Large intestine (tissue), 12 donors: ENCODE measurements at places on chromosomes 1 and 21.

GRCh38 chr1:58459911-58460310 is 86.6 kb downstream of the OMA1 start:
- H3K4me1 ChIP-seq, result no peaks in the 10 kb centered on the region
- no peak overlapping the region for H3K4me3 ChIP-seq
- no peak overlapping the region for H3K27ac ChIP-seq
- no peak for DNase-seq
- H3K27me3 ChIP-seq, result no peaks in the 10 kb centered on the region

DNA sequence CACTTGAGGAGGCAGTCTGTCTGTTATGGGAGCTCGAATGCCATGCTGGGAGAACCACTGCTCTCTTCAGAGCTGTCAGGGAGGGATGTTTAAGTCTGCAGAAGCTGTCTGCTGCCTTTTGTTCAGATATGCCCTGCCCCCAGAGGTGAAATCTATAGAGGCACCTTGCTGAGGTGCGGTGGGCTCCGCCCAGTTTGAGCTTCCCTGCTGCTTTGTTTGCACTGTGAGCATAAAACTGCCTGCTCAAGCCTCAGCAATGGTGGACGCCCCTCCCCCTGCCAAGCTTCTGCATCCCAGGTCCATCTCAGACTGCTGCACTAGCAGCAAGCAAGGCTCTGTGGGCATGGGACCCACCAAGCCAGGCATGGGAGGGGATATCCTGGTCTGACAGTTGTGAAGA is 247.5 kb downstream of the LMX1A start:
- no peak for DNase-seq
- no peaks in the 10 kb centered on the region for H3K27me3 ChIP-seq
- H3K4me3 ChIP-seq, result no peak overlapping the region
- no peak overlapping the region for H3K27ac ChIP-seq

GRCh38 chr1:234565132-234565531 is 44.8 kb downstream of the IRF2BP2 start:
- peak overlapping the region; percentile 26 for H3K27ac ChIP-seq
- no peak for DNase-seq
- H3K4me3 ChIP-seq, result no peak overlapping the region
- H3K4me1 ChIP-seq, result peaks cover 16% of the 10 kb centered on the region
- H3K36me3 ChIP-seq, result no peaks in the 10 kb centered on the region

DNA sequence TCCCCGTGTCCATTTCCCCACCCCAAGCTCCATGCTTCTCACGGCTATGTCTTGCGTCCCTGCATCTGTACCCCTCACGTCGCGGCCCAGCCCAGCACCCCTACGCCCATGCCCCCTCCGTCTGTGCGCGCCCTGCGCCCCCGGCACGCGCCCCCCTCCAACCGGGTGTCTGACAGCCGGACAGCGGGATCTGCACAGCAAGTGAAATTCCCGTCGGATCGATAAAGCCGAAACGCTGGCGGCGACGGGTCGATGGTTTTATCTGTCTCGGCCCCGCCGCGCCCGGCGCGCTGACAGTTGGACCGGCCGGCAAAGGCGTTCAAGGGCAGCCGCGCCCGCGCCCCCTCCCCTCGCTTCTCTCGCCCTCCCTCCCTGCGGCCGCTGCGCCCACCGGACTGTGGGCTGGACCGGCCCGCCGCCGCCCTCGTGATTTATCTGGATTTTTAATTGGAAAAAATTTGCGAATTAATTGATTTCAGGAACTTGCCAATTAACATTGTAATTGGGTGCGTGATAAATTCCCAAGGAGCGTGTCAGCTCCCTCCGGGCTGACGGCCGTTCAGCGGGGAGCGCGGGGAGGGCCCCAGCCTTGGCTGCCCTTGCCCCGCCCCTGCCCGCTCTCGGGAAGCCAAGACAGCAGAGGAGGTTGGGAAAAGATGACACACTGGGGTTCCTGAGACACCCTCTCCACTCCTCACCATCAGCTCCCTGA is 57.1 kb downstream of the TMEM53 start:
- peaks cover 43% of the 10 kb centered on the region for H3K27me3 ChIP-seq
- H3K36me3 ChIP-seq, result no peaks in the 10 kb centered on the region
- no peak for DNase-seq

GRCh38 chr1:36359383-36359782 is 26.3 kb downstream of the STK40 start:
- no peaks in the 10 kb centered on the region for H3K4me1 ChIP-seq
- peaks cover 72% of the 10 kb centered on the region for H3K36me3 ChIP-seq
- H3K27me3 ChIP-seq, result no peaks in the 10 kb centered on the region
- H3K27ac ChIP-seq, result no peak overlapping the region
- DNase-seq, result no peak

DNA sequence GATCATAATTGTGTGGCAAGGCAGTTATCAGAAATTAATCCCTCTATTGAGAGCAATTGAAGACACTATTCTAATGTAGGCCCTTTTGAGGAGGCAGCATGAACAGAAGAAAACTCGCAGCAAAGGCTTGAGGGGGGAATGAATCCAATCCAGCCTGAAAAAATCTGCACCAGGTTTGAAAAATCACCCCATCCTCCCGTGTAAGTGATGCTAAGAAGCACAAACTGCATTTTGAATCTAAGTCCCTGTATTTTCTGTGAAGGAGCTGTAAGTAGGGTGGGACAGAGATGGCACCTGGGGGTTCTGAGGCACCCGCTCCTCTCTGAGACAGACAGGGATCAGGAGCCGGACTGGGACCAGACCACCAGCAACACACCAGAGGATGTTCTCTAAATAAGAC is at the start of gene CRB1:
CRB1 (plus strand) TSS at position 241 of the 400 bp plus-strand sequence. CDS start 161 bp downstream, outside the sequence.
- no peak within 1 kb of the TSS for H3K27ac ChIP-seq
- H3K4me1 ChIP-seq, result no peaks in the 10 kb centered on the region
- DNase-seq, result no peak
- no peak within 1 kb of the TSS for H3K4me3 ChIP-seq
- H3K27me3 ChIP-seq, result peaks cover 3% of the 10 kb centered on the region
- no peaks in the 10 kb centered on the region for H3K36me3 ChIP-seq

GRCh38 chr1:226202246-226202645 is 15.7 kb upstream of the ACBD3 start:
- H3K4me3 ChIP-seq, result no peak overlapping the region
- DNase-seq, result no peak

GRCh38 chr21:27580276-27580675 is 613.4 kb upstream of the ADAMTS5 start:
- no peak for DNase-seq
- no peaks in the 10 kb centered on the region for H3K27me3 ChIP-seq
- no peak overlapping the region for H3K4me3 ChIP-seq
- H3K4me1 ChIP-seq, result no peaks in the 10 kb centered on the region
- no peak overlapping the region for H3K27ac ChIP-seq
- no peaks in the 10 kb centered on the region for H3K36me3 ChIP-seq

DNA sequence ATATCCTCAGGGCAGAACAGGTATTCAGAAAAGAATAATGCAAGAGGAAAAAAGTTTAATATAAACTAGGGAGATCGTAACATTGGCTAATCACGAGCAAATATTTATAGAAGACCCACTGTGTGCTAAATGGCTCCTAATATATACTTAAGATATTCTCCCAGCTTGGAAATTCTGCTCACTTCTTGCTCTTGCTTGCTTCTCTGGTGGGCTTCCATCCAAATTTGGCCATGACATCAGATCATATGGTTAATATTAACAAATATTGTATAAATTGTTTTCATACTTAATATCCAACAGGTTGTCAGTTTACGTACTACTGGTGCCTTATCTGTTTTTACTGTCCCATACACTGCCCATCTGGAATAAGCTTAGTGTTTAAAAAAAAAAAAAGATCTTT is 1.1 kb downstream of the COX20 start:
- no peaks in the 10 kb centered on the region for H3K27me3 ChIP-seq
- DNase-seq, result no peak
- H3K4me1 ChIP-seq, result peaks cover 14% of the 10 kb centered on the region
- peak overlapping the region; percentile 66 for H3K4me3 ChIP-seq

GRCh38 chr1:16352842-16353535 is 709 bp upstream of the FBXO42 start:
- H3K4me1 ChIP-seq, result peaks cover 11% of the 10 kb centered on the region
- DNase-seq, result no peak

- no peak overlapping the region for H3K27ac ChIP-seq
- H3K4me3 ChIP-seq, result peak overlapping the region; percentile 31
- peaks cover 4% of the 10 kb centered on the region for H3K4me1 ChIP-seq
- H3K36me3 ChIP-seq, result no peaks in the 10 kb centered on the region
Measured at GRCh38 chr1:110606657-110607535, 738 bp upstream of the KCNA2 start.

GRCh38 chr21:33402001-33402979 is 923 bp upstream of the IFNGR2 start:
- H3K27ac ChIP-seq, result peak overlapping the region; percentile 74
- H3K4me3 ChIP-seq, result peak overlapping the region; percentile 53
- H3K4me1 ChIP-seq, result peaks cover 20% of the 10 kb centered on the region
- DNase-seq, result peak; percentile 65
- no peaks in the 10 kb centered on the region for H3K36me3 ChIP-seq

DNA sequence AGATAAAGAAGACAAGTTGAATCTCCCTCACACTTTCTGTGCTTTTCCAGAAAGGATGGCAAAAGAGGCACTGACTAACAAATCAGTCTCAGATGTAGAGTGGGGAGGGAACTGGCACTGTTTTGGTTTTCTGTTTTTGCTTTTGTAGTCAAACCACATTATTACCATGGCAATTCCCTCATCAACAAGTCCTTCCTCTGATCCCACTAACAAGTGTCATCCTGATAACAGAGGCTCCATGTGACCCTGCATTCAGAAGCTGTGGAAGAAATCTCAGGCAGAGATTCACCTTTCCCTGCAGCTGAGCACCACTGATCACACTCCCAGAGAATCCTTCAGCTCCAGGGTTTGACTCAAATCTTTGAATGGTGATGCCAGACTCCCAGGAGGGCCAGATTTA is 203.4 kb downstream of the TNR start:
- H3K36me3 ChIP-seq, result no peaks in the 10 kb centered on the region
- no peaks in the 10 kb centered on the region for H3K4me1 ChIP-seq
- H3K27me3 ChIP-seq, result no peaks in the 10 kb centered on the region
- H3K4me3 ChIP-seq, result no peak overlapping the region
- no peak overlapping the region for H3K27ac ChIP-seq

DNA sequence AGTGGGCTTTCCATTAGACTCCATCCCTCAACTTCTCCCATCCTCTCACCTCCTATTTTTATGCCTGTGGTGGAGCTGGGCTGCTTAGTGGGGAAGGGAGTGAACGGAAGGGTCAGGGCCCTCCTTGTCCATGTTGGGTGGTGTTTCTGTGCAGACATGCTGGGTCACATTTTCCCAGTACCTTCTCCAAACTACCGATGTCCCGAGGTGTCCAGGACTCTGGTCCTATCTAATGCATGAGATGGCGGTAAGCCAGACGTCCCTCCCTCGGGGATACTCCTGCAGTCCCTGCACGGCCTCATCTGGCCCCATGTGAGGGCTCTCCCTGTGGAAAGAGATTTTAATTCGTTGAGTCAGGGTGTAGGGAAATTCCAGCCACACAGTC is 61.0 kb downstream of the OBSCN start:
- no peaks in the 10 kb centered on the region for H3K27me3 ChIP-seq
- H3K4me1 ChIP-seq, result no peaks in the 10 kb centered on the region
- no peak for DNase-seq
- no peak overlapping the region for H3K27ac ChIP-seq
- H3K36me3 ChIP-seq, result peaks cover 6% of the 10 kb centered on the region
- H3K4me3 ChIP-seq, result no peak overlapping the region

- H3K4me3 ChIP-seq, result no peak overlapping the region
- no peaks in the 10 kb centered on the region for H3K4me1 ChIP-seq
- no peak for DNase-seq
- H3K27ac ChIP-seq, result no peak overlapping the region
Measured at GRCh38 chr1:204578867-204579664, 62.9 kb downstream of the MDM4 start.

DNA sequence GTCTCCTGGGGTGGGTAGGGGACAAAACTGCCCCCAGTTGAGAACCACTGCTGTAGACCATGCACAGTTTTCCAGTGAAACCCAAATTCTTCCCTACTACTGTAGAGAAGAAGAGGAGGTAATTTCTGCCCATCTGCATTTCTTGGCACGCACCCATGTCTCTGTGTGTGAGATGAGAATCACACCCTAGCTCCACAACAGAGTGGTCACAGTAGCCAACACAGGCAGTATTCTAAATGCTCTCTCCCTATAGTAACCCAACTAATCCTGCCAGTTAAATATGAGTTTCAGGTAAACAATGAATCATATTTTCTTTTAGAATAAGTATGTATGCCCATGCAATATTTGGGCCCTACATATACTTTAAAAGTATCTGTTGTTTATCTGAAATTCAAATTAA is 1.2 kb upstream of the CAPN2 start:
- DNase-seq, result no peak
- no peaks in the 10 kb centered on the region for H3K36me3 ChIP-seq
- H3K4me3 ChIP-seq, result no peak overlapping the region
- no peaks in the 10 kb centered on the region for H3K27me3 ChIP-seq

DNA sequence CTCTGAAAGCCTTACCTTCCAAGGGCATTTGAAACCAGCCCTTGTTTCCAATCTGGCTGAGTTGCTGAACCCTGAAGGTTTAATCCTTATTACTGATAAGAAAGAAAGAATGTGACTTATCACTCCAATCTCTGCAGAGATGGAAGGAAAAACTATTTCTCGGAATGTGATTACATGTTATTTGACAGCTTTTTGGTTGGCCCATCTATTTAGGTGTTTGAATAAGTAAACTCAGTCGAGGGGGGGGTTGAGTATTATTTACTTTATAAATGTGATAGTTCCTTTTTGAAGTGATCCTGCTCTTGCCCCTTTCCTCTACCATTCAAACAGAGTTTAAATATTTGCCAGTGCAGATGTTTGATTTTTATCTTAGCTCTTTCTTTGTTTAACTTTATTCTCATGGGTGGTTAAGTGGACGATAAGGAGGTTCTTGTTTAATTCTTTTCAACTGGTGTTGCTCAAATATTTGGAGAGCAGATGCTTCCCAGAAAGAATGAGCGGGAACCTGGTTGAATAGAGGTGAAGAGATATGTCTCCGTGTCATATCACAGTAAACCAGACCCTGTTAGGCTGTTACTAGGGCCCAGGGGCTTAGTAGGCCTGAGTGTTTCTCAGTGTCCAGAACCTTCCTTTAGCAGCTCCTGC is 126.1 kb downstream of the CACHD1 start:
- H3K27me3 ChIP-seq, result no peaks in the 10 kb centered on the region
- H3K4me3 ChIP-seq, result no peak overlapping the region

DNA sequence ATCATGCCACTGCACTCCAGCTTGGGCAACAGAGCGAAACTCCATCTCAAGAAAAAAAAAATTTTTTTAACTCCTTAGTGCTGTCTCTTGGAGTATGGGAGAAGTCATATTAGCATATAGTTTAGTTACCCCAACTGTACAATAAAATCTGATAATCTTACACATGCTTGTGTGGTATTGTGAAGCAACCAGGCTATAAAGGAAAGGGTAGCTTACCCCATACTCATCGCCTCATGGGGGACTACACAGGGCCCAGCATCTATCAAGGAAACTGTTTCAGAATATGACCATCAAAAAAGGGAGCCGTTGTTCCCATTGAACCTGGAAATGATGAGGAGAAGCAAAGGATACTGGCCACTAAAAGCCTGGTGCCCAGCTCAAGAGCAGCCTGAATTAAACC is 3.0 kb upstream of the TRAF3IP3 start:
- no peak overlapping the region for H3K27ac ChIP-seq
- no peaks in the 10 kb centered on the region for H3K27me3 ChIP-seq
